ENCODE measurements at places on chromosomes 11 and 22.

DNA sequence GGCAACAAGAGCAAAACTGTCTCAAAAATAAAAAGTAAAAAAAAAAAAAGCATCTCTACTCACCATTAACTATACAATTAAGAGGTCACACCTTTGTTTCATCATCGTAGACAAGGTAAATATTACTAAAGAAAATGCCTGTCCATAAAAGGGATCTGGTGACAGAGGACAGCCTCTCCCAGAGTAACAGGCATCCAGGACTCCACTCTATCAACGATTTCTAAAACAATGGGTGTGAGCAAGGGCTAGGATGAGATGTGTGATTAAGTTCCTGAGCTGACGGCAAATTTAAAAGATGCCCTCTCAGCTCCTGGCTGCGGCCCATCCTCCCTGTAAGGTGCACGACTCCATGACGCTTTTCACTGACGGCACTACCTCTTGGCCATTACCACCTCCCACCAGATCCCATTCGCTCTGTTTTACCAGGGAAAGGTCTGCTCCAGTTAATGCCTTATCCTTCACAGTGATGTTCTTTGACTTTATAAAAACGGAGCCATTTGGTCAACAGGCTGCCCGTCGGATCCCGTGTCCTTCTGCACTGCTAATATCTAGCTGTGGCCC is 2.3 kb upstream of the TMEM45B start:
- no peak for DNase-seq

DNA sequence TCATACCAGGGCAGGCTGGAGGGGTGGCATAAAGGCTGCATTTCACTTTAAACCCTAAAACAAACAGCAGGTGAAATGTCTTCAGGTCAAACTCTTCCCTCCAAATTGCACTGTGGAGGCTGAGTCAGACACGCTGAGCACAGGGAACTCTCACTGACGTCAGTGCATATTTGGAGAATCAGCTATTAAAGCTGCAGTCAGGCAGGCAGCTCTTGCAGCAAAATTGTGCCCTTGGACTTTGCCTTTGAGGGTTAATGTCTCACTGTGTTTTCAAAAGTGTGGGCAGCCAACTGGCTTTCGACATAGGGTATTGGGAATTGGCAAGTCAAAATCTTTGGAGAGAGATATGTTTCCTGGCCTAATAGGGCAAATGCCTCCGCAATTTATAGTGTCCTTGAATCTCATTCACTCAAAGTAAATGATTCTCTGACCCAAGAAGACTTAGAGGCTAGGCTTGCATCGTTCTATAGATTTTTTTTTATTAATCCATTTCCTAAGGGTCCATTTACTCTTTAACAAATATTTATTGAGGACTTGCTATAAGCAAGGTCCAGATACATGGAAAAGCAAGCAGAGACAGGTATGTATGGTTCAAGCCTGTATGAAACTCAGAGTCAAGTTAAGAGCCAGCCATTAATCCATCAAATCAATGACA is 27.7 kb upstream of the SMCO4 start:
- no peak for DNase-seq

DNA sequence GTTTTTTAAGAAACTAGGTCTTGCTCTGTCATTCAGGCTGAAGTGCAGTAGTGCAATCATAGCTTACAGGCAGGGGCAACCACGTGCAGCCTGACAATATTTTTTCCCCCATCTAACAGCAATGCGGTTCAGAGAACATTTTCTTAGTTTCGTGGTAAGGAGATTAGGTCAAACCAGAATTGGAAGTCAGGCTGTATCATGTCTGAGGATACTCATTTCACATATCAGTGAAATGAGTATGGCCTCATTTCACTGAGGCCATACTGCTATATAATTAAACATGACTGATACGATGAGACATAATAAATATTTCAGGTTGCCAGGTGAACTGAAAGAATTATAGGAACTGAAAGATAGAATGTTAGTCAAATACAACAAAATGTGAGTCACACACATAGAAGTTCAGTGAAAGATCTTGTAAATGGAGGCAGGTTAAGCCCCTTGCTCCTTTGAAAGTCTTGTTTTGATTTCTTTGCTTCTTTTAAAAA is 32.5 kb upstream of the IZUMO1R start:
- no peak for DNase-seq

GRCh38 chr11:84501750-84502149 is 1125.4 kb downstream of the DLG2 start:
- no peak for DNase-seq

DNA sequence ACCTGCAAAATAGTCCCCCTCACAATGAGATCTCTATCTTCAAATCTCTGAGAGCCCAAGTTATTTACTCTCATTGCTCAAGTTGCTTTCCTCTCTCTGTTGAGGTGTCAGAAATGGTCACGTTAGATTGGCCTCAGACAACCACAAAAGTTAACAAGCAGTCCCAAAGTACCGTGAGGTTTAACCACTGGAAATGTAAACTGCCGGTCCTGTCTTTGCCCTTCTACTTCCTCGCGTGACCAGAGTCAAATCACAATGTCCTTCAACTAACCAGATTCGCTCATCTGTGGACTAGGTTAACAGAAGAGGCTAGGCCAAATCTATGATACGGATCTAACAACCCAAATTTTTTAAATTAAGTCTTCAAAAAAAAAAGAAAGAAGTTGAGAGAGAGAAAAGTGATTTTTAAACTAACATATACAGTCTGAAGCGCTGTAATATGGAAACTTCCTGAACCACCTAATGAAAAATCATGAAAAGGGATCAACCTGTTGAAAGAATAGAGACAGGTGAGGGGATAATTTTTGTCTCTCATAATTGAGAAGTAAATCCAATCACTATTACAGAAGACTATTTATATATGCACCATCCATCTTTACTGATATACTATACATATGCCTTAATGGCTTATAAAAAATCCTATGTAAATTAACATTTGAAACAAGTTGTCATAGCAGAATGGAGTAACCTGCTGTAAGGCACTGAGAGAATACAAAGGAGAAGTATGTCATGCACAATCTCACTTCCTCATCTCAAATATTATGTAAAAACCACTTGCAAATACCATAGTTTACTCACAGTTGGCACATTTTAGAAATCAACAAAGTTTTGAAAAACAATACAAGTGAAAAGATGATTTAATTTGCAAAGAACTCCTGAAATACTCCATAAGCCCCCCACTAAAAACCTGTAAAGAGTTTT is 3.3 kb upstream of the JAML start:
- DNase-seq = no peak

DNA sequence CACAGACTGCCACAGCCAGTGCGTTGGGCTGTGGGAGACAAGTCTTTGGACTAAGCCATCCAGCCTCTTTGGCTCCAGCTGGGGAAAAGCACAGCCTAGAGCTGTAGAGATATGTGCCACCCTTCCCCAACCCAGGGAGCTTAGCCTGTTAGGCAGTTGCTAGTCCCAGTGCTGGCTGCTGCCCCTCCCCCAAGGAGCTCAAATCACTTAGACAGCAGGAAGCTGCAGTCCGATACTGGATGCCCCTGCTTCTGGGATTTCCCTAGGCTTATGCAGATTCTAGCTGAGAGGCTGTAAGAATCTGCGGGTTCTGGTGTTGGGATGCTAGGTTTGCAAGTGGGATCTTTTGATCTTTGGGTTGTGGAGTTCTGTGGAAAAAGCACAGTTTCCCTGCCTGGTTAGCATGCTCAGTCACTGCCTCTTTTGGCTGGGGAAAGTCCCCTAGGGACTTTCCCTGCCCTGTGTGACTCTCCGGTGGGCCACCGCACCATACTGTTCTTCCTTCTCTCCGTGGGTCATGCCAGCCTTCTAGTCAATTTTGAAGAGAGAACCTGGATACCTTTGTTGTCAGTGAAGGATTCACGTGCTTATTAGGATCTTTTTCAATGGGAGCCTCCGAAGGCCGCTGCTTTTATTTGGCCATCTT is 792.0 kb downstream of the KCNA4 start:
- no peak for DNase-seq

GRCh38 chr11:79441461-79441875 is 638 bp upstream of the TENM4 start:
- no peak for DNase-seq

- DNase-seq = no peak
Measured at GRCh38 chr11:80495116-80495515, 1054.3 kb upstream of the TENM4 start.

- no peak for DNase-seq
Measured at GRCh38 chr11:91243630-91244029, 981.0 kb upstream of the FAT3 start.

GRCh38 chr11:130548491-130548833 is 100.0 kb downstream of the ADAMTS15 start:
- no peak for DNase-seq

DNA sequence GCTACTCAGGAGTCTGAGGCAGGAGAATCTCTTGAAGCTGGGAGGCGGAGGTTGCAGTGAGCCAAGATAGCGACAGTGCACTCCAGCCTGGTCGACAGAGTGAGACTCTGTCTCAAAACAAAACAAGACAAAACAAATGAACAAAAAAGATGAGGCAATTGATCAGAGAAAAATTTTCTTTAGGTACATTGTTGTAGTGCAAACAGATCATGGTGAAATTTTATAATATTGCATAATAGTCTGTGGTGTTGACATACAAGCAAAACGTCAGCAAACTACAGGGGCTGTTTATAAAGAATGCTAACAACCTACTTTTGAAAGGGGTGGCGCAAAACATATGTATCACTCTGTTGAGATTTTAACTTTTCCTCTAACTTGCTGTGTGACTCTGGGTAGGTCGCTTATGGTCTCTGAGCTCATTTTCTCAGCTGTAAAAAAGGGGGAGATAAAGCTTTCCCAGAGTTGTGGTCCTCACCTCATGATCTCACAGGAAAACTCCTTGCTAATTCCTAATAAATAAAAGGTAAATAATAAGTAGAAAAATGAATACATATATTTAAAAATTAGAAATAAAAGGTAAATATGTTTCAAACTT is 64.8 kb upstream of the NUP160 start:
- DNase-seq = no peak

DNA sequence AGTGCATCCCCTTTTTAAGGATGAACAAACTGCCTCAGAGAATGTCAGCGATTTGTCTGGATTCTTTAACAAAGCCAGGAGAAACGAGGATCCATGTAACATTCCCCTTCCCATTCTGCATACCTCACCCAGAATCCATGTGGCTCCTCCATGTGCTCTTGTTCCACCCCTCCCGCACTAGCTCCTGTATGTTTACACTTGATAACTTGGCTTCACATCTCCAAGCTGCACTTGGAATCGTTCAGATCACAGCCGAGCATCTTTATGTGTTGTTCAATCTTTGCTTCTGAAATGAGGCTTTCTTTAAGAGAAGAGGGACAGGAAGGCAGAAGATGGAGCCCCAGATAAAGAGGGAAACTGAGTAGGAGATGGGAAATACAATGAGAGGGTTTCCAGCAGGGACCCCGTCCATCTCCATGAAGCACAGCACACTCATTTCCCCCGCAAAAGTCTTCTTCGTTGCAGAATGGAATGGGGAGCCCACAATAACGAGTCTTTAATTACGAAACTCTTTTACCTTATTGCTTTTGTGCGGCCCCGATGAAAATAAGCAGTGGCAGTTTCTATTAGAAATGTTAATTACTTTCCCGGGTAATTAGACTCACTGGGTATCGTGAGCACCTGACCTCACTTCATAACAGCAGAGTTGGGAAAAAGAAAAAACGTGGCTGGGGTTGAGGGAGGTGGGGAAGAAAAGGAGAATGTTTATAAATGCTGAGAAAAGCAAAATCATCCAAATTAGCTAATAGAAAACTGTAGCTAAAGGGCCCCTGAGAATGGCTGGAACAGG is 96.8 kb upstream of the ISX start:
- DNase-seq = no peak

GRCh38 chr11:12591706-12592105 is 82.5 kb upstream of the TEAD1 start:
- no peak for DNase-seq

DNA sequence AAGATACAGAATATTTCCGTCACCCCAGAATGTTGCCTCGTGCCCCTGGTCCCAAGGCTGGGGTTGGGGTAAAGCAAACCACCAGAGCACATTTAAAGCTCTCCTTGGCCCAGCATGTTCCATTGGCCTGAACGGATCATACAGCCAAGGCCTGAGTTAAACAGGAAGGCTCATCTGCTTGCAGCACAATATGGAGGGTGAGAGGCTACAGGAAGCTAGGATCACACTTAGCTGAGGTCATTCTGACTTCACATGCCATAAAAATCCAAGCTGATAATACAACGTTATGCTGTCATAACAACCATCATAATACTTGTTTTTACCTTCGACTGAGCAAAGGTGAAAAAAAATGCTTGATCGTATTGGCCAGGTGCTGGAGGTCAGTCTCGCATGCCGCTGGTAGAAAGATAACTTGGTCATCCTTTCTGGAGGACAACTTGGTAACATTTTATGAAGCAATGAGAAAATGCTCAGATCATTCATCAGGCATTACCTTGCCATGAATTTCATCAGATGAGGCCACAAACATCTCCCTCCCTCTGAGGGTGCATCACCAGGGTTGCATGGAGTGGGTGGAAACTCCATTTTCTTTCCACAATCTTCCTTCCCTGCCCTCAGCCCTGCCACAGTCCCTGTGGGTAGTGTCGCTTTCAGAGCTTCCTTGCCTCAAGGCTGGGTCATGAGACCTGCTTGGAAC is 31.9 kb upstream of the RTL6 start:
- no peak for DNase-seq

DNA sequence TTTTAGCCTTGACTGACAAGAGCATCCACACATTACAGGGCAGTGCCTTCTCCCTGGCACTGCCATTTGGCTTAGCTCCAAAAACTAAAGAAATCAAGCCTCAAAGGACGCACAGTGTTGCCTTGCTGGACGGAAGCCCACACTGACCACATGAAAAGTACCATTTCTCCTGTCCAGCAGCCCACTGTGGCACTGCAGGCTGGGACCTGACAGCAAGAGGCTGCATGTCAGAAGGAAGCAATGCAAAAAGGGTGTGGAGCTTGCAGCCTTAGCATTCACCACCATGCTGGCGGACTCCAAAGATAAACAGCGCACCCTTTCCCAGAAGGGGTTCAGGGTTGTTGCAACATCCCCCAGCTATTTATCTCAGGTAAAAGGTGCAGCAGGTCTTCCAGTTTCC is 109.3 kb upstream of the BMAL1 start:
- no peak for DNase-seq

DNA sequence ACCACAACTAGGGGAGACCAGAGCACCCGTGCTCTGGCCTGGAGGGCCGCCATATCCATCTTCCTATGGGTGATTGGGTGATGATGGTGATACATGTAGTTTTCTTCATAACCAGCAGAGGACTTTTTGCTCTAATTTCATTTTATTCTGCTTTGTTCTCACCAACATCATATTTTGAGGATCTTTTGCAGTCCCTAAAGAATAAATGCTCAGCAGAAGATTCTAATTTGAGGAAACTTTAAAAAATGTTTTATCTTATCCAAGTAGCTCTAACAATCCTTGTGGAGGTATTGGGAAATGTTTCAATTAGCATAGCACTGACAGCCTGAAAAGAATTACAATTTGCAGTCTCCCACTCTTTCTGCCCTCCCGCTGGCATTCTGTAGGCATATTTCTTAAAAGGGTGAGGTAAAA is 544.0 kb downstream of the NTM start:
- DNase-seq = no peak

DNA sequence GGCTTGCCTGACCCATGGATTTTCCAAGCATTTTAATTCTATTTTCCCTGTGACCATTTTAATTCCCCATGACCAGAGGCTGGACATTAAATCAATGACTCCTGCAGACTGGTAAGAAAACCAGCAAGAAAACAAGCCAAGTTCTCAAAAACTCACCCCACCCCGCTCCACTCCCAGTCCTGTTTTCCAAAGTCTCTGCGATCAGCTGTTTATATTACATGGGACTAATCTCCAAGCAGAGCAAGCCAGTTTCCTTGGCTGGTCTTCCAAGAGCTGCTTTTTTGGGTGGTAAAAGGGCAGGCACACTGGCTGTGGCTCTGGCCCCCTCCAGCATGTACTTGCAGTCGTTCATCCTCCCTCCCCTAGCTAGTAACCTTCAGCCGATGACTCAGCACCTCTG is 97.9 kb downstream of the RRAS2 start:
- DNase-seq = no peak

All from NCI-H524 treated with DMSO at 0.1 percent for 48 hours (cell line).